ENCODE measurements at places on chromosomes 4 and X. TPM values are rescaled to one million over a fixed set of nuclear protein-coding genes. Genes with fewer than 3 reads are reported as not detected.

GRCh38 chr4:1113311-1114009, at the start of gene RNF212:
RNF212 (minus strand) TSS chr4:1113564; CDS start chr4:1113464, 100 bp downstream.
- H3K27ac ChIP-seq, result no peak within 1 kb of the TSS
- H3K27me3 ChIP-seq, result peaks cover 14% of the 10 kb centered on the region
- H3K4me1 ChIP-seq, result no peaks in the 10 kb centered on the region
- ATAC-seq, result peak; percentile 67

DNA sequence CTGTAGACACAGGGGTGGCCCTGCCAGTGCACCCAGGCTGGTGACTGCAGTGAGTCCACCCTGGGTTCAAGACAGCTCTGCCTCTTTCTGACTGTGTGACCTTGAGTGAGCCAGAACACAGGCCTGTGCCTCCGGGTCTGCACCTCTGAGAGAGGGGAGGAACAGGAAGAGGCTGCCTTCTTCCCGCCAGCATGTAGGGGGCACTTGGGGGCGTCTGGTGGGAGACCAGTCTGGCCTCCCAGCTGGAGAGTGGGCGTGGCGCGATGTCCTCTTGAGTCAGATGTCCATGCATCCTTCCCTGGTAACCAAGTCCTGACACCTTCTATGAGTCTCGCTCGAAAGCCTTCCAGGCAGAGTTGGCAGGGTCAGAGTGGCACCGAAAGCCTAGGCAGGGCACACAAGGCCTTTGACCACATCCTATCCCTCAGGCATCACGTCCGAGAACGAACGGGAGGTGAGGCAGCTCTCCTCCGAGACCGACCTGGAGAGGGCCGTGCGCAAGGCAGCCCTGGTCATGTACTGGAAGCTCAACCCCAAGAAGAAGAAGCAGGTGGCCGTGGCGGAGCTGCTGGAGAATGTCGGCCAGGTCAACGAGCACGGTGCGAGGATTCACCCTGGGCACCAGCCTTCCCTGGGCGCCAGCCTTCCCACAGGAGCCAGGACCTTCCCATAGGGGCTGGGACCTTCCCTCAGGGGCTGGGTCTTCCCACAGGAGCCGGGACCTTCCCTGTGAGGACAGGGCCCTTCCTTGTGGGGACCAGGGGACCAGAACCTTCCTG, 21.3 kb downstream of the WFS1 start:
- no peak for ATAC-seq
- H3K27me3 ChIP-seq, result no peaks in the 10 kb centered on the region
- H3K27ac ChIP-seq, result no peak overlapping the region
- no peaks in the 10 kb centered on the region for H3K36me3 ChIP-seq
- H3K4me3 ChIP-seq, result no peak overlapping the region

- no peak for ATAC-seq
- H3K4me3 ChIP-seq, result no peak overlapping the region
- H3K27me3 ChIP-seq, result no peaks in the 10 kb centered on the region
- no peaks in the 10 kb centered on the region for H3K36me3 ChIP-seq
These were observed 173.0 kb upstream of the TET2 start for GRCh38 chr4:104973708-104974107.

- peaks cover 17% of the 10 kb centered on the region for H3K4me1 ChIP-seq
- H3K4me3 ChIP-seq, result no peak overlapping the region
- H3K36me3 ChIP-seq, result no peaks in the 10 kb centered on the region
- H3K27ac ChIP-seq, result no peak overlapping the region
These were observed 118.8 kb downstream of the FAM13A start for GRCh38 chr4:88938138-88938537.

GRCh38 chr4:20681271-20681670, 19.0 kb upstream of the PACRGL start:
- no peaks in the 10 kb centered on the region for H3K36me3 ChIP-seq
- H3K4me1 ChIP-seq, result no peaks in the 10 kb centered on the region
- peaks cover 17% of the 10 kb centered on the region for H3K27me3 ChIP-seq
- ATAC-seq, result no peak
- H3K27ac ChIP-seq, result no peak overlapping the region
- H3K4me3 ChIP-seq, result no peak overlapping the region

DNA sequence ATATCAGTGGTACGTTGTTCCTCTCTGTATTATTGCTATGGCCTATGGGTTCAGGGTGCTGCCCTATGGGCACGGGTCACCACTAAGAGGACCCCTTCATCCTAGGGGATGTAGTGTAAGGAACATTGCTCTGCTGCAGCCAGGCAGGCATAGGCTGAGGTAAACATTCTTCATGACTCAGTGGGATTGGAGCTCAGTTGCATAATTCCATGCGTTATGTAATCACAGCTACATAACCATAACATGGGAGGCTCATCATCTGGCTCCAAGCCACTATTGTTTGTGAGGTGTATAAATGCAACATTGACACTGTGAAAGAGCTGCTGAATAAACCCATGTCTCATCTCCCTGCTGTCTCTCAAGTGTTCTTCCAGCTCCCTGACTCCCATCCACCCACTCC, 375.2 kb downstream of the MAGEE1 start:
- H3K27me3 ChIP-seq, result no peaks in the 10 kb centered on the region
- no peaks in the 10 kb centered on the region for H3K36me3 ChIP-seq
- no peak overlapping the region for H3K4me3 ChIP-seq
- ATAC-seq, result no peak
- no peaks in the 10 kb centered on the region for H3K4me1 ChIP-seq

DNA sequence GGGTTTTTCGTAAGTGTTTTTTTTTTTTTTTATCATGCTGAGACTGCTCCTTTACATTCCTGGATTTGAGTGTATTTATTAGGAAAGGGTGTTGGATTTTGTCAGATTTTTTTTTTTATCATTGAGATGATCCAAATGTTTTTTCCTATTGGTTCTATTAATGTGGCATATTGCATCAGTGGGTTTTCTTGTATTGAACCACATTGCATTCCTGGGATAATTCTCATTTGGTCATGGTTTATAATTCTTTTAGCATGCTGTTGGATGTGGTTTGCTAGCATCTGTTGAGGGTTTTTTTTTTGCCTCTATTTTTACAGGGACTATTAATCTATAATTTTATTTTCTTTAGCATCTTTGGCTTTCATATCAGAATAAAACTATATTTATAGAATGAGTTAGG, 28.8 kb downstream of the COL4A5 start:
- H3K36me3 ChIP-seq, result no peaks in the 10 kb centered on the region
- no peaks in the 10 kb centered on the region for H3K27me3 ChIP-seq
- no peaks in the 10 kb centered on the region for H3K4me1 ChIP-seq
- no peak overlapping the region for H3K4me3 ChIP-seq
- no peak overlapping the region for H3K27ac ChIP-seq
- ATAC-seq, result no peak

CENPVL3 gene
- total RNA-seq, result not detected

SPANXN4 gene
- not detected for total RNA-seq

TMSB4X gene
- total RNA-seq, result 7,873 TPM

SASH3 gene
- total RNA-seq, result 103 TPM

IL2RG gene
- 698 TPM for total RNA-seq

GRIA3 gene
- total RNA-seq, result not detected

ARSJ gene
- total RNA-seq, result not detected

LANCL3 gene
- 0.40 TPM for total RNA-seq
